ENCODE measurements at places on chromosomes 16 and 17.

- ATAC-seq: no peak
Measured at GRCh38 chr17:6452471-6453266, 8.4 kb downstream of the PIMREG start.

DNA sequence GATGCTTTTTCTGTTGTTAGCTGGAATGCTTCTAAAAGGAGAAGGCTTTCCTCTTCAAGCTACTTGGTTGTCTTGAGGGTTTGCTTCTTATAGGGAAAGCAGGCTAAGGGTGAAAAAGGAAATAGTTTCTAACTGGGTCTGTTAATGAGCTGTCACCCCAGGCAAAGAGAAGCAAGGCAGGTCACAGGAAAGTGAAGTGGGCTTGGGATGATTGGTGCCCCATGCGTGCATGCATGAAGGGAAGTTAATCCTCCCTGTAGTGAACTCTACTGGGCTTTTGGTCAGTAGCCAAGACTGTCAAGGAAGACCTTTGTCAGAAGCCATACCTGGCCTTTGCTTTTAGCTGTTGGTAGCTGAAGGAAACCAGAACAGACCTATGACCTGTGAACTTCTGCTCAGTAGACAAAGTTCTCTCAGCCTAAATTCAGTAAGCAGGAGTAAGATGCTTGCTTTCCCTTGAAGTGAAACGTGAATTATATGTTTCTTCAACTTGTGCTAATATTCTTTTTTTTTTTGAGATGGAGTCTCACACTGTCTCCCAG is 16.5 kb downstream of the TENT4B start:
- ATAC-seq: no peak

DNA sequence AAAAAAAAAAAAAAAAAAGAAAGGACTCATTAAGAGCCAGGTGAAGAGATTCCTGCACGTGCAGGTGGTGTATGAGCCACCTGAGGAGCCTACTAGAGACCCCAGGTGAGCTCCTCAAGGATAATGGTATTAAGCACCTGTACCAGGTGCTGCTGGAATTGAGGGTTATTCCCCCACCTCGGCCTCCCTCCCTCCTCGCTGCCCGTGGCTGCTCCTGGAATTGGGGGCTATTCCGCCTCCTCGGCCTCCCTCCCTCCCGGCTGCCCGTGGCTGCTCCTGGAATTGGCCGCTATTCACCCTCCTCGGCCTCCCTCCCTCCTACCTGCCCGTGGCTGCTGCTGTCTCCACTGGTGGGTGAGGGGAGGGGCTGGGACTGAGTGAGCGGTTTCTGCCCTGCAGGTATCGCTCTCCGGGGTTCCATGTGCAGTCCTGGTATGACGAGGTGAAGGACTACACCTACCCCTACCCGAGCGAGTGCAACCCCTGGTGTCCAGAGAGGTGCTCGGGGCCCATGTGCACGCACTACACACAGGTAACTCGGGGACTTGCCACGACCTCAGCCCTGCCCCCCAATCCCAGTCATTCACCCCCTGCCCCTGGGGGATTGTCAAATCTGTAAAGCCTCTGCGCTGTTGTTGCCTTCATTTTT is 29.3 kb downstream of the CRISPLD2 start:
- ATAC-seq: no peak

DNA sequence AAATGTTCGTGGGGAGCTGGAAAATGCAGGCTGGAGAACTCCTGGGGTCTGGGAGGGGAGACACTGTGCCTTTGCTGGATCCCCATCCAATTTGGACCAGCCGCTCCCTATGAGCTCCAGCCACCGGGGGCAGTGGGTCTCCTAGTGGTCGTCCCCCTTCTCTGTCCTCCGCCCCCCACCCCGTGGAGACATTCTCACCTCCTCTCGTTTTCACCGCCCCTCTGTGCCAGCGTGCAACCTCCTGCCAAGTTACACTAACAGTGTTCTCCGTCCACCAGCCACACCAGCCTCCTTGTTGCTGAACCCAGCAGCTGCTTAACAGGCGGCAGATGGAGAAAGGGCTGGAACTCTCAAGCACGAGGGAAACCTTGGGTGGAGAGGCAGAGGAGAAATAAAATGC is 67.4 kb upstream of the SOX9 start:
- ATAC-seq: no peak

- no peak for ATAC-seq
Measured at GRCh38 chr16:47949276-47949675, 206.5 kb downstream of the ABCC12 start.

GRCh38 chr17:16950488-16950887 is 21.4 kb downstream of the TNFRSF13B start:
- ATAC-seq: no peak

DNA sequence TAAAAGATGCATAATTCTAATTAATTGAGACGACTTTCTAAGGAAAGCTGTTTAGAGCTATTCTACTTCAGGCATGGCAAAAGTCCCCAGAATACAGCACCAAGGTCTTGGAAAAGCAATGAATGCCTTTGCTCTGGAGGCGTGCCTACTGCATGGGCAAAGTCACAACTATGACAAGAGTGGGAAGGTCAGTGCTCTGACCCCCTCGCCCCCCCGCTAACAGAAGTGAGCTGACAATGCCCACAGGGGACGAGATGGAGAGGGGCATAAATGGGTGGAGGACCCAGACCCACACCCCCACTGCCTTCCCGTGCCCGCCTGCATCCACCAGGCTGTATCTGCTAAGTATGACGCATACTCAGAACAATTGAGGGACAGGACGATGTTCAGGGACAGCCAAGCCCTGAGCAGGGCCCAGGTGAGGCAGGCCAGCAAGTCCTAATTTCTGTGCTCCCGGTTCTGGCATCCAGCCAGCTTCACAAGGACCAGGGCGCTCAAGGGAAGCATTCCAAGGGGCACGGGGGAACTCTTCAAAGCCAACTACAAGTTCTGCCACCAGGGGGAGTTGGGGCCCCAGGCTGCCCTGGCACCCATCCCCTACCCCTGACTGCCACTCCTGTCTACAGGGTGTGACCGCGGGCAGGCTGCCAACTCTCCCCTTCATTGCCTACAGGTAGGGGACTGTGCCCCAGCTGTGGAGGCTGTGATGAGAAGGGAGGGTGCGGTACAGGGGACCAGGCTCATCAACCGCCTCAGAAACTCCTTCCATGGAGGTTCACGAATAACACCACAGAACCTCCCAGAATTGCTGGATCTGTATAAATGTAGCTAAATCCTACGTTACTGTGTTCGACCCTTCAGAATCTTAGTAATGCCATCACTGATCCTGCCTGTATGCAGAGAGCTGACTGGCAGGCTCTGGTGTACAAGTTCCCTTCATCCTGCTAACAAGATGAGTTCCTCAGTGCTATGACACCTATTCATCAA is 20.8 kb downstream of the NPRL3 start:
- peak; percentile 48 for ATAC-seq

GRCh38 chr17:82913304-82914043 is 73.7 kb upstream of the ZNF750 start:
- no peak for ATAC-seq

GRCh38 chr17:7445619-7445968 is 733 bp downstream of the CHRNB1 start:
- ATAC-seq: peak; percentile 40

DNA sequence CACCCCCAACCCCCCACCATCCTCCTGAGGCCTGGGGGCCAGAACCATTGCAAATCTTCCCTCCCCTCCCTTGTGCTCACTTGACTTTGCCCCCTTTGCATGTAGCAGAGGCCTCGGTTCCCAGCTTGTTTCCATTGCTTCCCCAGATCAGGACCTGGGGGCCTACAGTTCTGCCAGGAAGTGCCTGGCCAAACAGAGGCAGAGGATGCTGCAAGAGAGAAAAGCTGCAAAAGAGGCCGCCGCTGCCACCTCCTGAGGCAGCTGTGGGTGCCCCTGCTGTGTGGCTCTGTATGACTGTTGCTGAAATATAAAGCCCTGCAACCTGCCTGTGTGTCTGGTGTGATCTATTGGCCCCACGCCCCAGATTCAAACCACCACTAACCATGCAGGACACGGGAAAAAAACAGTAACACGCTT is 2.3 kb downstream of the NDUFB10 start:
- no peak for ATAC-seq

GRCh38 chr17:42608305-42609181 is 631 bp downstream of the RETREG3 start:
- ATAC-seq: peak; percentile 66

- no peak for ATAC-seq
Measured at GRCh38 chr17:77146246-77146632, 5.5 kb downstream of the SEC14L1 start.

- ATAC-seq: no peak
Measured at GRCh38 chr17:8753976-8754440, 4.3 kb downstream of the SPDYE4 start.

DNA sequence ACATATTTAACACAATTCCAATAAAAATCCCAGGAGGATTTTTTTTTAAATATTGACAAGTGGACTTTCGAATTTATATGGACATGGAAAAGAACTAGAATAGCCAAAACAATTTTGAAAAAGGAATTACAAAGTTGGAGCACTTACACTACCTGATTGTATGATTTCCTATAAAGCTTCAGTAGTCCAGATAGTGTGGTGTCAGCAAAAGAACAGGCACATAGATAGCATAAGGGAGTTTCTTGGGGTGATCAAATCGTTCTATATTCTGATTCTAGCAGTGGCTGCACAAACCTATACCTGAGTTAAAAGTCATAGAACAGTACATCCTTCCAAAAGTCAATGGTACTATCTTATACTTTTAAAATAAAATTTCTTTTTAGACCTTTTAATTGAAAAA is 66.4 kb upstream of the CES5A start:
- no peak for ATAC-seq

DNA sequence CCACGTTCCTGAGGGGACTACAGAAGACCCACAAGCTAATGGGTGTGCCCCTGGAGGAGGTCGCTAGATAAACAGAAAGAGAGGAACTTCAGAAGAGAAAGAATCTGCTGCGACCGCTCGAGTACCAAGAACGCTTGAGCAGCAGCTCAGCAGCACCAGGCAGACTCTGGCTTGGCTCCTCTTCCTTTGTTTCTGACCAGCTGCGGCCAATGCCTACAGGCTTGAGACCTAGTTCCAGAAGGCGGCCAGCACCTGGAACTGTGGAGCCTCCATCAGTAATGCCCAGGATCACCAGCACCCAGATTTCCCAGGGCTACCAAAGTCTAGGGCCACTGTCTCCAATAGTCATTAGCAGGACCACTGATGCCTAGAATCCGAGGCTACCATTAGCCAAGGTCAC is 26.0 kb upstream of the GOSR2 start:
- ATAC-seq: no peak

- peak; percentile 50 for ATAC-seq
Measured at GRCh38 chr17:13518261-13519000, 83.3 kb downstream of the HS3ST3A1 start.

DNA sequence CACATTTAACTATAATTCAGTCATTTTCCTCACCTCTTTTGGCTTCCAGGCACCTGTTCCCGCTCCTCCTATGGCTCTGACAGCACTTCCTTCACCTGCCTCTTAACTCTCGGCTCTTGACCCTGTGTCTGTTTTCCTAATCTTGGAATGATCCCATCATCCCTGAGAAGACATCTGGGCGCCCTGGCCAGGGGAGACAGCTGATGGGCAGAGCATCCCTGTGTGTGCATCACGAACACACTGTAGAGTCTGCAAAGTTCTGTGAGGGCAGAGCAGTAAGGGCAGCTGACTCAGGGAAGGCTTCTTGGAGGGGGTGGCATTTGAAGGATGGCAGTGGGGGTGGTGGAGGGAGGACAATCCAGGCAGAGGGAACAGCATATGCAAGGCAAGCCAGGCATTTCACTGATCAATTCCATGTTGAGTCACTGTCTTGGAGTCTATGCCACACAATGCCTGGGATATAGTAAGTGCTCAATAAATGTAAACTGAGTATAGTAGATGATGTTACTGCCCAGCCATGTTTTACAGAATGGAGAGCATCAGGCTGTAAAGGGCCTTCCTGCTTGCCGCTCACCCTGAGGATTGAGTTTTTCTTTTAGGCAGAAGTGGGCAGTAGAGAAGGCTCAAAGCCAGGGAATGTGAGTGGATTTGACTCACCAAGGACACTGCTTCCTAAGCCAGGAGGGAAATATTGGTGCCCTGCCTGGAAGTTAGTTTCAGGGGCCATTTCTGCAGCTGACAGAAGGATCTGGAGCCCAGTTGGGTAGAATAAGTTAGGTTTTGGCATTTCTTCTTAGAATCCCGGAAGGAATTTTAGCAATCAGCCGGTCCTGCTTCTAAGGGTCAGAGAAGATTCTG is 5.8 kb upstream of the RAB11FIP4 start:
- no peak for ATAC-seq

DNA sequence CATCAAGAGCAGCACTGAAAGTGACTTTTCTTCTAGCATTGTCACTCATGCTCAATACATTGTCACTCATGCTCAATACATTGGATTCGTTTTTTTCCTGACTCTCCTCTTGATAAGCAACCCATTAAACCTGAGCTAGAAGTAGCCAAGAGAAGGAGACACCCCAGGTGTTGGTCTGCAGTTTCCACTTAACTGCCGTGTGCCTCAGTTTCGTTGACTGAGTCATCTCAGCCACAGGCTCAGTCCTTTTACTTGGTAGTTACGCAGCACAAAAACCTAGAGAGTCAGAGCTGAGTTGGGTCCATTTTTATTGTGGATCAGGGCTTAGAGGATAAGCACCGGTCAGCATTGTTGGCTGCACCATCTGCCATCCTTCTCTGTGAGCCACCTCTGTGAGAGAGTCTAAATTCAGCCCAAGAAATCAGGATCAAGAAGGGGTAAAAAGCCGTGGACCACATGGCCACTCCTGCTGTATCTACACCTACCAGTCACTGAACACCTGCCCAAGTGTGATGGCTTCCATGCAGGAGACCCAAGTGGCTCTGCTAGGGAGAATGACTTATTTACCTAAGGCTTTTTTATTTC is 11.3 kb downstream of the GINS2 start:
- no peak for ATAC-seq

DNA sequence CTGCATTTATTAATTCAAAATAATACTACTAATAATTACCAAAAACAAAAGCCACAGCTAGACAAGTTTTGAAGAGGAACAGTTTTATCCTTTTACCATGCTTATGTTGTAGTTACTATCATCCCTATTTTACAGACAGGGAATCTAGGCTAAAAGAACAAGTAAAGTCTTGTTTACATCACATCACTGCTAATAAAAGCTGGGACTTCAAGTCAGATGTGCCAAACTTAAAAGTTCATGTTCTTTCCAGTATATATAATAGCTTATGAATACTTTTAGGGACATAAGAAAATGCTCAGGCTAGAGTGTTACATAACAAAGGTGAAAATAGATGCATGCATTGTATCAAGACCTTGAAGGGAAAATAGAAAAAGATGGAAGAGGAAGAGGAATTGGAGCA is 234.2 kb downstream of the CDH11 start:
- ATAC-seq: no peak

- no peak for ATAC-seq
Measured at GRCh38 chr17:72715906-72716572, 376.4 kb downstream of the SLC39A11 start.

DNA sequence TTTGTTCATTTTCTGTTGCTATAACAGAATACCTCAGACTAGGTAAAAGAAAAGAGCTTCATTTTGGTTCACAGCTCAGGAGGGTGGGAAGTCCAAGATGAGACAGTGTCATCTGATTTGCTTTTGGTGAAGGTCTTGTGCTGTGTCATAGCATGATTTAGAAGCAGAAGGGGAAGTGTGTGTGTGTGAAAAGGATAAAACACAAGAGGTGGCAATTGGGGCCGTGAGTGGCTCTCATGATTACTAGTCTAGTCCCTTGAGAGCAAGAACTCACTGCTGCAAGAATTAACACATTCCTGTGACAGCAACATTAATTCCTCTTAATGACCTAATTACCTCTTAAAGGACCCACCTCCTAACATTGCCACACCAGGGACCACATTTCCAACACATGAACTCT is 8.3 kb downstream of the SLC35G3 start:
- no peak for ATAC-seq

Data from gastroesophageal sphincter (tissue), 4 donors.